HCT116 (cell line): ENCODE measurements at places on chromosomes 1 and 21. TPM values are rescaled to one million over a fixed set of nuclear protein-coding genes. Genes with fewer than 3 reads are reported as not detected.
A peak's percentile ranks its signal among the peaks of the same experiment; 100 is the strongest.

The TOE1 gene
- 11.5 TPM for total RNA-seq

DNA sequence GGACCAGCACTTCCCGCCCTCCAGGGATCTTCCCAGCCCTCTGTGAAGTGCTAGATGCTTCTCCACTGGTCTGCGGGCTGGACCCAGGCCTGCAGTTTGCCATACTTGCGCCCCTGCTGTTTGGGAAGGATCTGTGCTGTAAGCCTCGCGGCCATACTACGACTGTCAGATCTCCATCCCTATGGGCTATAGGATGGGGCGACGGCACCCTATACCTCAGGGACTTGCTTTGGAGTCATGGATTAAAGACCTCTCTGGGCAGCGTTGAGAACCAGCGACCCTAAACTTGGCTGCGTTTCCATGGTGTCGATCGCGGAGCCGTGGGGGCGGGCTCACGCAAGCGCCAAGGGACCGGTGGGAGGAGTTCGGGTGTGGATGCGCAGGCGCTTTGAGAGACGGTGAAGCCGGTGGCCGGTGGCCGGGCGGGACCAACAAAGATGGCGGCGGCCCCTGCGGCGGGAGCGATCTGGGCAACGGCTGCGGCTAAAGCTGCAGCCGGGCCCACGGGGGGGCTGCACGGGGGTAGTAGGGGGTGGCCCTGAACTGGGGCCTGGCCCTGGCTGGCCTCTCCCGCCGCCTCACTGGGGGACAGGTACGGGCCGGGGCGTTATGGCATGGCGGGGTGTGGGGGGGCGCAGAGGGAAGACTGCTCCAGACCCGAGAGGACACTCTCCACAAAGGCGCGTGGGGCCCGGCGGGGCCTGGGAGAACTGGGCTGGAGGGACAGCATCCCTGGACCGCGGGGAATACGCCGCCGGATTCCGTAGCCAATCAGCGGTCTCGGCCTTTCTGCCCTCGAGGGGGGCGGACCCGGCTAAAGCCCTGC is at the start of gene USP21:
TSS of gene USP21 (plus strand) at position 414 of the 826 bp plus-strand sequence. CDS start 1,141 bp downstream, outside the sequence.
- H3K36me3 ChIP-seq: peaks cover 21% of the 10 kb centered on the region; the same call in 1 of the 2 replicates
- no peaks in the 10 kb centered on the region for H3K27me3 ChIP-seq
- peak within 1 kb of the TSS; percentile 53 for H3K27ac ChIP-seq
- DNase-seq: peak; percentile 73

- DNase-seq: no peak
- no peak overlapping the region for H3K4me3 ChIP-seq
- no peaks in the 10 kb centered on the region for H3K36me3 ChIP-seq
- H3K27ac ChIP-seq: no peak overlapping the region
- no peaks in the 10 kb centered on the region for H3K27me3 ChIP-seq
- H3K4me1 ChIP-seq: no peaks in the 10 kb centered on the region
Measured at GRCh38 chr1:113701429-113701828, 57.9 kb downstream of the PHTF1 start.

GRCh38 chr21:18776936-18777335 is 373.4 kb upstream of the TMPRSS15 start:
- no peaks in the 10 kb centered on the region; the same call in 1 of the 2 replicates for H3K36me3 ChIP-seq
- no peaks in the 10 kb centered on the region for H3K4me1 ChIP-seq
- no peak for DNase-seq
- no peak overlapping the region for H3K4me3 ChIP-seq
- no peak overlapping the region for H3K27ac ChIP-seq

- 0 out of 2 replicates have a peak, but pooled peaks cover 5% of the 10 kb centered on the region for H3K27me3 ChIP-seq
- no peaks in the 10 kb centered on the region for H3K36me3 ChIP-seq
- no peak overlapping the region for H3K27ac ChIP-seq
- DNase-seq: no peak
- no peaks in the 10 kb centered on the region for H3K4me1 ChIP-seq
- no peak overlapping the region for H3K4me3 ChIP-seq
Measured at GRCh38 chr1:115946116-115946515, 30.2 kb upstream of the SLC22A15 start.

DNA sequence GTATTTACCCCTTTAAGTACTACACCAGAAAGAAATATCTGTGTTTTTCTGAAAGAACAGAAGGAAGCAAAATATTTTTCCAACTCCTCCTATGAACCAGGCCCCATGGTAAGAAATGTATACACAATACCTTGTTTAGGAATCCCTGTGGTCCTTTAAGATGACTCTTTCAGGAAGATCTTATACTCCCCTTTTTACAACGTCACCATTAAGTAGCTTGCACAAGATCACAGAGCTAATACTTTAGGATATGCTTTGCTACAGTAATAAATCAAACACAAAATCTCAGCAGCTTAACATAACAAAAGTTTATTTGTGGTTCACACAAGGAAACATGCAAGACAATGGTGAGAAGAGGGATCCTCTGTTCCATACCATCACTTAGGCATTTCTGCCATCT is 8.8 kb upstream of the LAMB3 start:
- H3K27me3 ChIP-seq: no peaks in the 10 kb centered on the region
- peaks cover 28% of the 10 kb centered on the region for H3K4me1 ChIP-seq
- no peak overlapping the region for H3K4me3 ChIP-seq
- DNase-seq: no peak

- no peak for DNase-seq
- H3K36me3 ChIP-seq: no peaks in the 10 kb centered on the region
Measured at GRCh38 chr1:1282998-1283397, 2.8 kb downstream of the SCNN1D start.

- no peaks in the 10 kb centered on the region for H3K27me3 ChIP-seq
- peaks cover 22% of the 10 kb centered on the region for H3K4me1 ChIP-seq
- no peak for DNase-seq
- no peak overlapping the region for H3K27ac ChIP-seq
Measured at GRCh38 chr1:33374336-33375105, 53.6 kb upstream of the A3GALT2 start.

DNA sequence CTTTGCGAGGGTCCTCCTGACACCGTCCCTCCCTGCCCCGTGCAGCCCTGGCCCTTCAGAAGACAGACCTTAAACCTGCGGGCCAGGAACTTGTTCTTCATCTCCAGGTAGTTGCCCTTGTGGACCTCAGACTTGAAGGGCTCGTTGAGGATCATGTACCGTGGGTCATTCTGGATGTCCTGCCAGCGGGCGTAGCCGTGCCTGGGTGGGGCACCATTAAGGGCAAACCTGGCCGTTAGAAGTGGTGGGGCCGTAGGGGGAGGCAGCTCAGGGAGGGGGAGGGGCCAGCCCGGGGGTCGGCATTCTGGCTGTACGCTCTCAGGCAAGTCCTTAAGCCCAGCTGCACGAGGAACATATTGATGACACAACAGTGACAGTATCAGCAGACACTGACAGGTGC is 64.6 kb downstream of the KCNAB2 start:
- no peak for DNase-seq
- H3K4me3 ChIP-seq: no peak overlapping the region

- no peak for DNase-seq
- H3K36me3 ChIP-seq: no peaks in the 10 kb centered on the region
- no peaks in the 10 kb centered on the region for H3K4me1 ChIP-seq
Measured at GRCh38 chr1:106289265-106289928, 767.1 kb upstream of the PRMT6 start.

DNA sequence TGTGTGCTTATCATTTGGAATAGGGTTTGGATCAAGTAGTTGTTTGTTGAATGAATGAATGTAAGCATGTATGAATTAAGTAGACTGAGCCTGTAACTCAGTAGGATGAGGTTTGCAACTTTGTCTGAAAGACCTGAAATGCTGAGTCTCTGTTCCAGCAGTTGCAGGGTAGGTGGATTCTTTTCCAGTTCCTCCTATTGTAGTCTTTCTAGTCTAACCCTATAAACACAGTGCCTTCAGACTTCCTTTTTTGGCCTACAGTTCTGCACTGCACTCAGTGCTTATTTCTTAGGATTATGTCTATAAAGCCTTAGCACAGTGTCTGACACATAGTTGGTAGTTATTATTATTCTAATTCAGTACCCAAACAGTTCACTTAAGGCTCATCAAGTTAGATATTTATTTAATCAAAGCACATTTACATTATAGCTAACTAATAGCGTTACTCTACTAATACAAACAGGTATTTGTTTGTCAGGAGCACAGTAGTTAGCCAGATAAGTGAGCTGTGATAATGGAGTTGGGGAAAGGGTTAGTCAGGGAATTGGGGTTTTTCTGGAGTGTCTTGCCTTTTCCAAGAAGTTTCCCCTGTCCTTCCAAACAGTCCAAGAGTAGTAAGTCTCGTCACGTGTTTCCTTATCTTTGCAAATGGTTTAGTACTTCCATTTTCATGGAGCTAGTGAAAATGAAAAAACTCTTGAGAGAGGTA is 45.0 kb downstream of the ABCD3 start:
- no peak for DNase-seq
- H3K4me1 ChIP-seq: no peaks in the 10 kb centered on the region
- no peak overlapping the region for H3K27ac ChIP-seq
- no peaks in the 10 kb centered on the region for H3K27me3 ChIP-seq

- H3K4me3 ChIP-seq: peak overlapping the region; percentile 36
- no peak for DNase-seq
- H3K27me3 ChIP-seq: no peaks in the 10 kb centered on the region
- no peaks in the 10 kb centered on the region for H3K36me3 ChIP-seq
Measured at GRCh38 chr1:44820328-44821239, 12.3 kb downstream of the BTBD19 start.

- peaks cover 3% of the 10 kb centered on the region; the same call in 1 of the 2 replicates for H3K36me3 ChIP-seq
- H3K4me3 ChIP-seq: no peak overlapping the region
- no peak overlapping the region for H3K27ac ChIP-seq
- H3K4me1 ChIP-seq: no peaks in the 10 kb centered on the region
- H3K27me3 ChIP-seq: no peaks in the 10 kb centered on the region
Measured at GRCh38 chr1:28682840-28683239, 14.3 kb downstream of the GMEB1 start.

DNA sequence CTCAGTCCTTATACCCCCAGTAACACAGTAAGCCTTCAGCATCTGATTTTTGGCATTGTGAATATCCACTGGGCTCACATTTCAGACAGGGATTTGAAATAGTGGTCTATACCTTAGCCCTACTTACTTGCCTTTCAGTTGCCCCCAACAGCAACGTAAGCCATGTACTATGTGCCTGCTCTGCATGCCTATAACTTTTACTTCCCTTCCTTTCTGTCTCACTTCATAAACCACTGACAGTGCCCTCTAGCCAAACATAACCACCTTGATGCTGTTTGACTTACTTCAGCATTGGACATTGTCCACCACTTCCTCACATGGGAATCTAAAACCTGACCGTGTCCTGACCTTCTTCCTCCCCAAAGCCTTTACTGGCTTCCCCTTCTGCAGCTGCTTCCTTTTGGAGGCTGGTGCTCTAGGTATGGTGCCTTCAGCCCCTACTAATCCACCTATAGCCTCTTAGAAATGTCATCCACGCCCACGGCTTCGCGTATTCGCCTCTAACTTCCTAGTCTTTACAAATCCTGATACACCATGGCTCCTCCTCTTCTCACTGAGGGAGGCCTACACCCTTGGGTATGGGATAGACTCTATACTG is 3.6 kb upstream of the ZNF672 start:
- H3K27me3 ChIP-seq: no peaks in the 10 kb centered on the region
- no peak overlapping the region for H3K27ac ChIP-seq
- no peak for DNase-seq
- H3K4me1 ChIP-seq: peaks cover 19% of the 10 kb centered on the region
- H3K4me3 ChIP-seq: no peak overlapping the region

The LCE3E gene
- total RNA-seq: not detected

- H3K4me1 ChIP-seq: no peaks in the 10 kb centered on the region
- H3K27ac ChIP-seq: no peak overlapping the region
- H3K27me3 ChIP-seq: no peaks in the 10 kb centered on the region
Measured at GRCh38 chr1:81221564-81221963, 579.2 kb upstream of the ADGRL2 start.

DNA sequence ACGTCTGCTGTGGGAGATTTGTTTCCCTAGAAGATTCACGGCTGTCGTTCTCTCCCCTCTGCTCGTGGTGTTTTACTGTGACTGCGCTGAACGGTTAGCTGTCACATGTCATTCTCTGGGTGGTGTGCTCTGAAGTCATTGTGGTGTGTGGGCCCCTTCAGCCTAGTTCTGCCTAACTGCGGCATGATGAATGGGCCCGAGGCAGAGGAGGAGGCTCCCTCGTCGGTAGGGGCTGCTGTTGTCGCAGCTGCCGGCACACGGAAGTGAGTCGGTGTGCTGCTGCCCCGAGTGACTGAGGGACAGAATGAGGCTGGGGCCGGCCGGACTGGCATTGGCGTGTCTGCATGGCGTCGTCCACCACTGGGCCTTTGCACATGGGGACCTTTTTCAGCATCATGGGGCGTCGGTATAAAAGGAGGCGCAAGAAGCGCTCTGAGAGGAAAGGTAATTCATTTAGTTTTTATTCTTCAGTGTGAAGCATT is 77.9 kb downstream of the ADARB1 start:
- H3K27me3 ChIP-seq: no peaks in the 10 kb centered on the region
- H3K36me3 ChIP-seq: no peaks in the 10 kb centered on the region
- H3K4me3 ChIP-seq: no peak overlapping the region
- H3K27ac ChIP-seq: no peak overlapping the region
- H3K4me1 ChIP-seq: peaks cover 18% of the 10 kb centered on the region

DNA sequence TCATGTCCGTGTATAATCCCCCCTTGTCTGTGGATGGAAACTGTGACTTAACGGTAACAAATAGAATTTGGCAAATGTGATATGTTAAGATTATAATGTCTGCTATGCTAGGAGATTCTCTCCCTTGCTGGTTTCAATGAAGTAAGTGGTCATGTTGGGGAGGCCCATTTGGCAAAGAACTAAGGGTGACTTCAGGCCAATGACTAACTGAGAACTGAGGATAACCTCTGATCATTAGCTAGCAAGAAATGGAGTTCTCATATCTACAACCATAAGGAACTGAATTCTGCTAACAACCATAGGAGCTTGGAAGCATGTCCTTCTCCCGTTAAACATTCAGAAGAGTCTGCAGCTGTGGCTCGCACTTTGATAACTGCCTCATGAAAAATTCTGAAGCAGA is 2.3 kb downstream of the IFI44L start:
- no peak overlapping the region for H3K27ac ChIP-seq
- no peak overlapping the region for H3K4me3 ChIP-seq
- DNase-seq: no peak
- H3K4me1 ChIP-seq: peaks cover 3% of the 10 kb centered on the region; the same call in 1 of the 2 replicates
- H3K36me3 ChIP-seq: no peaks in the 10 kb centered on the region

The FCAMR gene
- total RNA-seq: not detected

DNA sequence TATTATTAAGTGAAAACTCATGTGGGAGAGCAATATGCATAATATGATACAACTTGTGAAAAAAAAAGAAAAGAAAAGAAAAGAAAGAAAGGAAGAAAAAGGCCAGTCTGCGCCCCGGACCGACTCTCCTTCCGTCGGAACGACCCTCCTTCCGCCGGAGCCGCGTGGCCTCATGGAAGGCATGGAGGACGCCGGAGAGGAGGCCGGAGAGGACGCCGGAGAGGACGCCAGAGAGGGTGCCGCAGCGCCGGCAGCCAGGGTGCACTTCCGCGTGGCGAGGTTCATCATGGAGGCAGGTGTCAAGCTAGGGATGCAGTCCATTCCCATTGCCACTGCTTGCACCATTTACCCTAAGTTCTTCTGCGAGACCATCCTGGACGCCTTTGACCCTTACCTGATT is 185.9 kb downstream of the NR5A2 start:
- DNase-seq: no peak
- no peak overlapping the region for H3K27ac ChIP-seq
- no peaks in the 10 kb centered on the region for H3K4me1 ChIP-seq
- no peaks in the 10 kb centered on the region for H3K27me3 ChIP-seq
- no peak overlapping the region for H3K4me3 ChIP-seq

GRCh38 chr1:11558871-11559590 is 80.1 kb downstream of the DISP3 start:
- H3K4me3 ChIP-seq: no peak overlapping the region
- peaks cover 70% of the 10 kb centered on the region for H3K27me3 ChIP-seq
- no peak for DNase-seq
- no peaks in the 10 kb centered on the region for H3K4me1 ChIP-seq
- H3K36me3 ChIP-seq: no peaks in the 10 kb centered on the region

- H3K27me3 ChIP-seq: no peaks in the 10 kb centered on the region
- H3K27ac ChIP-seq: peak overlapping the region; percentile 99
- H3K4me3 ChIP-seq: peak overlapping the region; percentile 29
- no peak for DNase-seq
- peaks cover 24% of the 10 kb centered on the region; the same call in 1 of the 2 replicates for H3K36me3 ChIP-seq
- peaks cover 54% of the 10 kb centered on the region for H3K4me1 ChIP-seq
Measured at GRCh38 chr1:8879922-8880676, 1.6 kb upstream of the ENO1 start.
